ENCODE measurements at places on chromosomes 6 and 20.
A peak's percentile ranks its signal among the peaks of the same experiment; 100 is the strongest.

DNA sequence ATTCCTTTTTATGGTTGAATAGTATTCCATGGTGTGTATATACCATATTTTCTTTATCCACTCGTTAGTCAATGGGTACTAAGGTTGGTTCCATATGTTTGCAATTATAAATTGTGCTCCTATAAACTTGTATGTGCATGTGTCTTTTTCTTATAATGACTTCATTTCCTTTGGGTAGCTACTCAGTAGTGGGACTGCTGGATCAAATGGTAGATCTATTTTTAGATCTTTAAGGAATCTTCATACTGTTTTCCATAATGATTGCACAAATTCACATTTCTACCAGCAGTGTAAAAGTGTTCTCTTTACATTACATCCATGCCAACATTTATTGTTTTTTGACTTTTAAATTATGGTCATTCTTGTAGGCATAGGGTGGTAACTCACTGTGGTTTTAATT, 164.3 kb downstream of the TASP1 start:
- DNase-seq, result no peak

- DNase-seq, result no peak
Measured at GRCh38 chr20:62322492-62323041, 19.8 kb downstream of the ADRM1 start.

DNA sequence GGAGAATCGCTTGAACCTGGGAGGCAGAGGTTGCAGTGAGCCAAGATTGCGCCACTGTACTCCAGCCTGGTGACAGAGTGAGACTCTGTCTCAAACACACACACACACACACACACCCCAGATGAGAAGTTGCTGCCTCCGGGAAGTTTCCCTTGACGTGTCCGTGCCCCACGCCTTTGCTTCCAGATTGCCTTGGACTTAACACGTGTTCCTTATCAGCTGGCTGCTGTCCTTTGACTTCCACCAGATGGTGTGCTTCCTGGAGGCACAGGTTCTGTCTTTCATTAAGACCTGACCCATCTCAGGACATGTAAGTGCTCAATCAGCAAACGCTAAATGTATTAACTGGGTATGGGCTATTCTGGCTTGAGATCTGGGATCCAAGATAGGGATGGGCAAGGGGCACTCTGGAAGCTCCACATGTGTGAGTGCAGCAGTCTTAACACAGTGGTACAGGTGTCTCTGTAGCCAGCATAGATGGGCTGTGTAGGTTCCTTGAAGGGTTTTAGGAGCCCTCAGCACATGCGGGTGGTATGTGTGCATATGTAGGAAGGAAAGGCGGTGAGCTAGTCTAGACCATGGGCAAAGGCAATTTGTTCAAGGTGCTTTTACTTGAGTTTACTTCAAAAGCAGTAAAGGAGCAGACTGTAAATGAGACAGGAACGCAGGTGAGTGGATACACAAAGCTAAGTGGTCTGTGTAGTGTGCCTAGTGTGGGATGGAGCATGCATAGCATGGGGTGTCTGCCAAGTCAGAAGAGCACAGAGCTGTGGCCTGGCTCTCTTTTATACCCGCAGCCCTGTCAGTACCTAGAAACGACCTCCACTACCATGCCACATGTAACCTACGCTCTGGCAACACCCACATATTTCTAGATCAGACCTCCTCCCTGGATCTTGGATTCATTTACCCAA, 11.6 kb downstream of the PIGT start:
- DNase-seq, result no peak

GRCh38 chr6:63856271-63856670, 220.7 kb downstream of the PHF3 start:
- DNase-seq, result no peak

DNA sequence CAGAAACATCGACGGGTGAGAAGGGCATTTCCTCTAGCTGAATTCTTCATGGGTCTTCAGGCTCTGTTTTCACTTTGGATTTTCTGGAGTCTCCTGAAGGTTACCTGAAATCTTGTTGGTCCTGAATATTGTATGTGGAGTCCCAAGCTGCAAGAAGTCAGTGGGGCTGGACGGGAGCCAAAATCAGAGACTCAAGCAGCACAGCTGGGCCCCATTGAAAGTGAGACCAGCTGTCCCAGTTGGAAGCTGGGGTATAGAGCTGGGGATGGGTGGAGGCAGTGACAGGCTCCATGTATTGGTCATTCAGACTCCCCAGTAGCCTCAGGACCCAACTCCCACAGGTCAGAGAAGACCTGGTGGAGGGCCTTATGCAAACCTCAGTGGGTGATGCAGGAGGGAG, 111.3 kb upstream of the MLN start:
- DNase-seq, result no peak

- no peak for DNase-seq
Measured at GRCh38 chr20:36144336-36144735, 10.2 kb upstream of the EPB41L1 start.

DNA sequence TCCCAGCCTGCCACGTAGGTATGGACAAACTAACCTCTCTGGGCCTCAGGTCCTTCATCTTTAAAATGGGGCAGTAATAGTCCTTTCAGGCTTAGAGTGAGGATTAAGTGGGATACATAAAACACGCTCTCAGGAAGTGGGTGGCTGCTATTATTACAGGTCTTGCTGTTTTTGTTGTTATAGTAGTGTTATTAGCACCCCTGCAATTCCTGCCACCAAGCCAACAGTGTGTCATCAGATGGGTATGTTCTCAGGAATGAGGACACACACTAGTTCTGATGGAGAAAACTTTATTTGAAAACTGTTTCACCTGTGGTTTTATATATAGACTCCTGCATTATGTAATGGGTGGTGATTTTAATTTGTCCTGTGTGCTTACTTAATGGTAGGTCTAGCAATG, 131.7 kb downstream of the LRRC1 start:
- no peak for DNase-seq

DNA sequence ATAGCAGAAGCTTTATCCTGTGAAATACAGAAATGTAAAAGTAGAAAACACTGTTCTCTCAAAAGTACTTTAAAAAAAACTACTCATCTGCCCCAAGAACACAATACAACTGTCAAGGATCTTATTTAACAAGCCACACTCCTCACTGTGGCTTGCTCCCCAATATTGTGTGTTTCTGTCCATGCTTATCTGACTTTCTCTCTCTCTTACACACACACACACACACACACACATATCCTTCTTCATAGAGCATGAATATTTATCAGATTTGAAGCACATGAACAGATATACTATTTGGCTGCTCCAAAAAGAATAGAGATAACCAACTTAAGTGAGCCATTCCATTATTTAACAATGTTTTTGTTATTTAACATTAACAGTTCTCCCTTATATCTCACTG, 3.6 kb upstream of the PHIP start:
- no peak for DNase-seq

- DNase-seq, result no peak
Measured at GRCh38 chr20:15512916-15513315, 1060.3 kb downstream of the KIF16B start.

- DNase-seq, result no peak
Measured at GRCh38 chr6:99933129-99933528, 60.9 kb downstream of the MCHR2 start.

DNA sequence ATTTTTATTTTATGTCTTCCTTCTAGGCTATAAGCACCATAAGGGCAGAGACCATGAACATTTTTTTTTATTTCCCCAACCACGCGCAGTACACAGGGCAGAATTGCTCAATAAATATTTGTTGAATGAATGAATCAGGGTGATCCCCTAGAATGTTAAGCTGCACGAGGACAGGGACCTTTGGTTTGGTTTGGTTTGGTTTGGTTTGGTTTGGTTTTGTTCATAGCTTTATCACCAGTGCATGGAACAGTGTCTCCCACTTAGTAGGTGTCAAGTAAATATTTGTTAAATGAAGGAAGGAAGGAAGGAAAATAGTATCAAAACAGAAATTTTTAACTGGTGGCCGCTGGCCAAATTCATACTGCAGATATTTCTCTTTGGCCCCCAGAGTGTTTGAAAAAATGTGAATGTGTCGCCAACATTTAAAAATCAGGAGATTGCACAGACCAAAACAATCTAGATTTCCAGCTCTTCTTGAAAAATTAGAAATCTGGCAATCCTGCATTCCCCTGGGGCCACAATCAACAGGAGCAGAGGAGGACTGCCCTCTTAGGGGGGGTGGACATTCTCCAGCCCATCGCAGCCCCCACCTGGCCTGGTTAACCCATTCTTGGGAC, 205.3 kb downstream of the EYA2 start:
- no peak for DNase-seq

DNA sequence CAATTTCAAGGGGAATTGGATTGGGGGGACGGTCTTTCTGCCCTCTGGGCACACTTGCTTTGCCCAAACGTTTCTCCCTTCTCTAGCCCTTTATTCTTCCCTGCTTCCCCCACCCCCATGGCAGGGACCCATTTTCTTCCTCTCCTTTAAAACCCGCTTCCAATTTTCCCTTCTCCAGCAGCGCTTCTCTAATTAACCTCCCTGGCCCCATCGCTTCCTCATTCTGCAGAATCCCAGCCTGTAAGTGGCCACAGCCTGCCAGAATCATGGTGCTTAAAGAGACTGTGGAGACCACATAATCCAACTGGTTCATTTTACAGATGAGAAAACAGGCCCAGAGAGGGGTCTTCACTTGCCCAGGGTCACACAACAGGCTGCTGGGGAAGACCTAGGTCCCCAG, 61.4 kb downstream of the CPNE5 start:
- peak; percentile 18 for DNase-seq

DNA sequence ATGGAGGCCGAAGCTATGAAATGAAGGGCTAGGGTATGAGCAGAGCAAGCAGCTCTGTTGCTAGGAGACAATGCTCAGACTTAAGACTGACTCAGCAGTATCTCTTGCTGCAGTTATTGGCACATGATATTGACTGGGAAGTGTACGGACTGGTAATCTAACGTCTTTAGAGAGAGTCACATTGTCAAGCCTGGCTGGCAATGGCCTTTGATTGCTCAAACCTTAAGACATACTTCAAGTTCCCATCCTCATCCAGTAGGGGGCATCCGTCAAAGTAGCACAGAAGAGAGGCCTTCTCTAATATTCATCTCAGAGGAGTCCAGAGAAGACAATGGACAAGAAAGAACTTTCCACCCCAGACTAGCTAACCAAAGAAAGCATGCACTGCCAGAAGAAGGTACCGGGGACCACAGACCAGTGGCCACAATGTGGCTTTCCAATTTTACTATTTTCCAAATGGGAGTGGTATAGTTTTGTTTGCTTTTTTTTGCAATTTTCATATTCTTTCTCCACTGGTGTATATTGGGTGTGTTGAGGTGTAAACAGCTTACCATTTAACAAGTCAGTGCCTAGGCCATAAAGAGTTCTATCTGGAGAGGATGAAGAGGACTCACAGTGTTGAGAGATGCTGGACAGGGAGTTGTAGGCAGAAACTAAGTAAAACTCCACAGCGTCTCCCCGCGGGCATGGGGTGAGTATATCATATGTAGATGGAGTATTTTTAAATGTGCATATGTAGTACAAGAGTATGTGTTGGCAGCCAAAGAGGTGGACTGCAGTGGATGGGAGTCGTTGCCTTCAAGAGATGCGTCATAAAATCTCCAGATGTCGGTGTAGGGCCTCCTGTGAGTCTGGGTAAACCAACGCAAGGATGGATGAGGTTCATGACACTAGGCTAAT, 36.7 kb downstream of the LRFN2 start:
- DNase-seq, result no peak

DNA sequence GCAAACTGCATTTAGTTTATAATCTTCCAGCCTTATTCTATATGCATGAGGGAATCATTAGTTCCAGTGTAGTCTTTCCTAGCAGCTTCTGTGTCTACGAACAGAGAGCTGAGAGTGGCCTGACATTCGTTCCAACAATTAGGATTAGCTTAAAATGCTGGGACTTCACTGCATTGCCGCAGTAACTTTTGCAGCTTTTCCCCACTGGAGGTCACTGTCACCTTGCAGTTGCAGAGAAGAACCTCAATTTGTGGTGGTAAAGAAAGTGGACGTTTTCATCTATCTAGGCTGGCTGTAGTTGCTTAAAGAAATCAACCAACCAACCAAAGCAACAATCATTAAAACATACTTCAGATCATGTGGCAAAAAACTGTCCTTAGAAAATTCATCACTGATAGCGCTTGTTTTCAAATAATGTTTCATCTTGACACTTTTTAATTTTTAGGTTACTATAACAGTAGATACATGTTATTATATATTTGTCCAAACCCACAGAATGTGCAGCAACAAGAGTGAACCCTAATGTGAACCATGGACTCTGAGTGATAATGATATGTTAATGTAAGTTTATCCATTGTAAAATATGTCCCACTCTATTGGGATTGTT, 12.2 kb downstream of the MYLK4 start:
- DNase-seq, result peak; percentile 52

GRCh38 chr6:109449795-109450673, 5.5 kb downstream of the MICAL1 start:
- DNase-seq, result no peak

- DNase-seq, result peak; percentile 43
Measured at GRCh38 chr6:1596088-1596852, 13.4 kb upstream of the FOXC1 start.

DNA sequence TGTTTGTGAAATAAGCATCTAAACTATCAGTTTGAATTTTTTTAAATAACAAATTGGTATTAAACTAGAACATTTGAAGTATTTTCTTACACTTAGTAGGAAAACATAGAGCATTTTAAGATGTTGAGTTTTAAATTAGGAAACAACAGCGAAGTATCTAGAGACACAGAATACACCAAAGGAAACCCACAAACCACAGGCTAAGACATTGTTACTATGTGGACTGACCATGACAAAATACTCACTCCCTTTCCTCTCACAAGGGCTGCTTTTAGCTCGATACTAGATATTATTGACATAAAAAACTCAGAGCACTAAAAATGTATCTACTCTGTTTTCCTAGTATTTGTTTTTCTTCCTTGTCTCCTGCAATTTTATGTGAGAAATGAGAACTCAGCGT, 266.0 kb upstream of the CITED2 start:
- no peak for DNase-seq

- no peak for DNase-seq
Measured at GRCh38 chr6:166637812-166638572, 10.9 kb upstream of the RPS6KA2 start.

DNA sequence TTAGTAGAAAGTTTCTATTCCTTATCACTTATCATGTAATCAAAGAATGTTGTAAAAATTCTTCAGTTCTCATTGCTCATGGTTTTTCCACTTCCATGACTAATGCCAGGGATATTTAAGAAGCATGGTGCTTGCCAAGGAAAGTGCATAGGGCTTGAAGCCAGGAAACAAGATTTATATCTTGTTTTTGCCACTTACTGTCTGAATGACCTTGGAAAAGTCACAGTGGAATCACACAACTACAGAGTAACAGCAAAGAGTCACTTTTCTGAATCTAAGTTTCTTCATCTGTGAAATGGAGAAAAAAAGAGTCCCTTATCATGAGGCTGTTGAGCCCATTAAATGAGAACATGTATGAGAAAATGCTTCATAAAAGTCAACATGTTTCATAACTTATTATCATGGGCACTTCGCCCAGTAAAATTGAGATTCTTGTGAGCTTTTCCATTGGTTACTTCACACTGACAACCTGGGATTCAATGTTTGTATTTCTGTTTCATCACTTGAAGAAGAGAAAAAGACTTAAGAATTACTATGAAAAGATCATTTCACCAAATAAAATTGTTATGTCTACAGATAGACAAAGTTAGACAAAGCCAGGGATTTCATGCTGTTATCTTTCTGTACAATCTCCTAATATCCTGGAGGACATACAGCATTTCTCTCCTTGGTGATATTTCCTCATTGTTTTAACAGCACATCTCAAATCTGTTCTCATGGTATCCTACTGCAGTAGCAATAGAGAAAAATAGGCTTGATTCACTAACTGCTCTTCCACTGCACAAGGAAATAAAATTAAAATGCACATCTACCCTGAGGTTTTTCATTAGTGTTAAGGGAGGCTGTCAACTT, 7.6 kb upstream of the BMP5 start:
- no peak for DNase-seq
